ENCODE measurements at places on chromosomes 1 and 21.

- no peak for DNase-seq
These were observed 28.3 kb upstream of the RCSD1 start for GRCh38 chr1:167601442-167602383.

- DNase-seq, result no peak
These were observed 640.6 kb downstream of the PTPRU start for GRCh38 chr1:29876902-29877301.

DNA sequence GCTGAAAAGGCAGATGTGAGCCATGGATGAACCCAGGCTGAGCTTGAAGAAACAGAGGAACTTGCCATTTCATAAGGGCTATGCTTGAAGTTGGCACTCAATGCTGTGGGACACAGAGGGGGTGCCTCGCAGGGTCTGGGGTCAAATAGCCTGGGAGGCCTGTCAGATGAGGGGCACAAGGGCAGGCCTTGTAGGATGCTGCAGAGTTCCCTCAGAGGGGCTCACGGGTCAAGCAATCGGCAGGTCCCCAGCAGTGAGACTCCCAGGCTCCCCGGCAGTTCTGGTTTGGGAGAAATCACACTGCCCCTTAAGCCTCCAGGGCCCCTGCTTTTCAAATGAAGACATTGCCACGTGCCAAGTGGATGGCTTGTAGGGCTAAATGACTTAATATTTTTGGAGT lies 116.7 kb upstream of the GRIK3 start:
- DNase-seq, result no peak

GRCh38 chr1:91015794-91016550 lies 5.9 kb downstream of the ZNF644 start:
- DNase-seq, result no peak

All from neural crest cell (in vitro differentiated cells).